HFFc6 (cell line): ENCODE measurements at places on chromosomes 12 and 14.

- peaks cover 5% of the 10 kb centered on the region for H3K27me3 ChIP-seq
- no peak overlapping the region for H3K4me3 ChIP-seq
- peaks cover 33% of the 10 kb centered on the region for H3K4me1 ChIP-seq
- peaks cover 6% of the 10 kb centered on the region; the same call in 1 of the 2 replicates for H3K36me3 ChIP-seq
- H3K27ac ChIP-seq = no peak overlapping the region
These were observed 30.1 kb upstream of the DHRS7 start for GRCh38 chr14:60195179-60195810.

GRCh38 chr12:53601296-53601847 lies 24.8 kb downstream of the ATF7 start:
- H3K4me3 ChIP-seq = no peak overlapping the region
- no peak for DNase-seq
- peaks cover 10% of the 10 kb centered on the region for H3K36me3 ChIP-seq
- no peak overlapping the region for H3K27ac ChIP-seq

DNA sequence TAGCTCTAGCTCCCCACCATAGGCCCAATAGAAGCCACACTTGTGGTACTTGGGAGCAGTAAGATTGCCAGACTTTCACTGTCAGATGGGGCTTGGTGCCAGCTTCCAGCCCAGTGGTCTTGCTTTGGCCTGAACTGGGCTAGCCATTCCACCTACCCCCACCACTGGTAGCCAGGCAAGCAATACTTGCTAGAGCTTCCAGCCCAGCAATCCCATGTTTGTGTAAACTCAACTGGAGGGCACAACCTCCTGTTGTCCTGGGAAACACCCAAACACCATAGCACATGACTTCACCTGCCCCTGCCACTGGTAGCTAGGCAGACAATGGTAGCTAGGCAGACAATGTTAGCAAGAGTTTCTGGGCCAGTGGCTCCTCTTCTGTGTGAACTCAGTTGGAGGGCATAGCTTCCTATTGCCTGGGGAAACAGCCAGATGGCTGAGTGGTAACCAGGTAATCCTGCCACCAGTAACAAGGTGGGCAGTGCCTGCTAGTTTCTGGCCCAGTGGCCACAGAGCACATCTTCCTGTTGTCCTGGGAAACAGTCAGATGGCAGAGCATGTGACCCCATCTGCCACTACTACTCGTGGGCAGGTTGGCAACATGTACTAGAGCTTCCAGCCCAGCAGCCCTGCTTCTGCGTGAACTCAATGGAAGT lies 5.6 kb upstream of the OR6C76 start:
- H3K27me3 ChIP-seq = no peaks in the 10 kb centered on the region
- H3K4me1 ChIP-seq = no peaks in the 10 kb centered on the region
- H3K4me3 ChIP-seq = no peak overlapping the region
- DNase-seq = no peak

DNA sequence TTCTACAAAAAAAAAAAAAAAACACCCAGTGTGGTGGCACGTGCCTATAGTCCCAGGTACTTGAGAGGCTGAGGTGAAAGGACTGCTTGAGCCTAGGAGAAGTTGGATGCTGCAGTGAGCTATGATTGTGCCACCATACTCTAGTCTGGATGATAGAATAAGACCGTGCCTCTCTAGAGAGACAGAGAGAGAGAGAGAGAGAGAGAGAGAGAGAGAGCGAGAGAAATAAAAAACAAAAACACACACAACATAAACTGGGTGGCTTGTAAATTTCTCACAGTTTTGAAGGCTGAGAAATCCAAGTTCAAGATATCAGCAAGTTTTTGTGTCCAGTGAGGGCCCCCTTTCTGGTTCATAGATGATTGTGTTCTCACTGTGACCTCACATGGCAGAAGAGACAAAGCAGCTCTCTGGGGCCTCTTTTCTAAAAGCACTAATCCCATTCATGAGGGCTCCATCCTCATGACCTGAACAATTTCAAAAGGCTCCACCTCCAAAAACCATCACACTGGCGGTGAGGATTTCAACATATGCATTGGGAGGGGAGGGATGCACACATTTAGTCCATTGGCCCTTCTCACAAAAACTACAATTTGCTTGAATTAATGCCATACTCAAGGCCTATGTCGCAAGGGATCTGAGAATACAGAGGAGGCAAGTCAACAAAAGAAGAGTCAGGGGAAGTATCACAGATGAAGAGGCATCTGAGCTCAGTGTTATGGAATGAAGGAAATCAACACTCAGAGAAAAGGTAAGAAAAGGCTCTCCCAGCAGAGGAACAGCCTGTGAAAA lies 94.9 kb downstream of the PPM1H start:
- no peaks in the 10 kb centered on the region for H3K27me3 ChIP-seq
- H3K4me1 ChIP-seq = peaks cover 28% of the 10 kb centered on the region
- no peak overlapping the region for H3K4me3 ChIP-seq
- no peak for DNase-seq
- H3K27ac ChIP-seq = no peak overlapping the region
